ENCODE measurements at places on chromosomes 6 and 20. TPM values are rescaled to one million over a fixed set of nuclear protein-coding genes. Genes with fewer than 3 reads are reported as not detected.

The CFAP206 gene
- 4.0 TPM for polyA plus RNA-seq

The GTSF1L gene
- polyA plus RNA-seq = not detected

The MLIP gene
- polyA plus RNA-seq = 0.25 TPM

The APOM gene
- 109 TPM for polyA plus RNA-seq

The RBL1 gene
- 8.8 TPM for polyA plus RNA-seq

The LRFN2 gene
- polyA plus RNA-seq = 1.4 TPM

The GRM4 gene
- 0.69 TPM for polyA plus RNA-seq

The SLC2A10 gene
- 15.2 TPM for polyA plus RNA-seq

The BMP2 gene
- polyA plus RNA-seq = 16.2 TPM

The SIM1 gene
- 29.2 TPM for polyA plus RNA-seq

The THBS2 gene
- 10.1 TPM for polyA plus RNA-seq

The TBXT gene
- not detected for polyA plus RNA-seq

The TRAPPC3L gene
- polyA plus RNA-seq = 0.39 TPM

The RSPO3 gene
- polyA plus RNA-seq = 15.2 TPM

The IMPG1 gene
- polyA plus RNA-seq = 1.7 TPM

The FOXC1 gene
- polyA plus RNA-seq = 77.6 TPM

The KHDC1L gene
- 0.79 TPM for polyA plus RNA-seq

The CGA gene
- not detected for polyA plus RNA-seq

The CLPSL2 gene
- polyA plus RNA-seq = not detected

The SMOC2 gene
- polyA plus RNA-seq = 24.8 TPM

The C6orf47 gene
- polyA plus RNA-seq = 19.6 TPM

The PGK2 gene
- not detected for polyA plus RNA-seq

The GZF1 gene
- 17.5 TPM for polyA plus RNA-seq

The XKR7 gene
- polyA plus RNA-seq = 0.58 TPM

The SCUBE3 gene
- 55.7 TPM for polyA plus RNA-seq

The MGME1 gene
- 47.0 TPM for polyA plus RNA-seq

The TMEM239 gene
- polyA plus RNA-seq = 0.15 TPM

The CPXM1 gene
- 281 TPM for polyA plus RNA-seq
